Activated CD8-positive, alpha-beta T cell treated with anti-CD3 and anti-CD28 coated beads, Interleukin-2, amount 10 ng/mL, durations not matched to agents 7 days and 5 days (primary cell): ENCODE measurements at places on chromosomes 3 and 15. TPM values are rescaled to one million over a fixed set of nuclear protein-coding genes. Genes with fewer than 3 reads are reported as not detected.
A peak's percentile ranks its signal among the peaks of the same experiment; 100 is the strongest.

Gene GOLGA6L7
- total RNA-seq: not detected

Gene ZNF80
- 0.89 TPM for total RNA-seq

Gene CHRFAM7A
- total RNA-seq: 1.9 TPM

Gene C2CD4A
- not detected for total RNA-seq

Gene GOLGA6B
- total RNA-seq: not detected

Gene GABRR3
- not detected for total RNA-seq

Gene PRTG
- total RNA-seq: not detected

Gene NTRK3
- total RNA-seq: not detected

Gene MAPKBP1
- 30.9 TPM for total RNA-seq

Gene GOLGA6L4
- total RNA-seq: 0.99 TPM

DNA sequence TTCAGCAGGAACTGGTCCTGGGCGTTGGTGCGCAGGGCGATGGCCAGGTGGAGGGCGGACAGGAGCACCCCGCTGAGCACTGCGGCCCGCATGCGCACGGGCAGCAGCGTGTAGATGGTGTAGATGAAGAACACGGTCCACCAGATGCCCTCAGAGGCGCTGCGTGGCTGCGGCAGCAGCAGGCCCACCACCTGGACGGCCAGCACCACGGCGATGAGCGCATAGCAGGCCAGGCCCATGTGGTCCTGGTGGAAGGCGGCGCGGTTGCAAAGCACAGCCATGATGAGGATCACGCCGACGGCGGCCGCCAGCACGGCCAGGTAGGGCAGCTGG, 1.5 kb downstream of the ADCY5 start:
- DNase-seq: no peak

DNA sequence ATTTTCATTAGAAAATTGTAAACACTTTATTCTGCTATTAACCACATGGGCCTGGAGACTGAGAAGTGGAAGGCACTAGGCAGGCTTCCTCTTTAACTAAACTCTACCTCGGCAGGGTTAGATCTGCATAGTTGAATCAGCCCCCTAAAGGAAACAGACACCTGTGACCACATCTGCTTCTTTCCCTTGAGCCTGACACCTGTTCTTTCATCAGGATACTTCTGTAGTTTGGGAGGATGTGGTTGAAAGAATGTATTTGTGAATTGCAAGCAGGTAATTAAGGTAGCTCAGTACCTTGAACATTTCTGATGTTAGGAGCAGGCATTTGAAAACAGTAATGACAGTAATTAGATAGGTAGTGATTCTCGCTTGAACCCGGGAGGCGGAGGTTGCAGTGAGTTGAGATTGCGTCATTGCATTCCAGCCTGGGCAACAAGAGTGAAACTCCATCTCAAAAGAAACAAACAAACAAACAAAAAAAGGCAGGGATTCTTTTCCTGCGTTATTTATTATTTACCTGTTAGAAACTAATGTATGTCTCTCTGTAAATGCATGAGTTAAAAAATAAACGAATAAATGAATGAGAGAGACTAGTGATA, 468.5 kb downstream of the NLGN1 start:
- no peak for DNase-seq

GRCh38 chr3:195134431-195134830, 136.5 kb downstream of the XXYLT1 start:
- DNase-seq: no peak

GRCh38 chr3:72855001-72855400, 6.8 kb upstream of the SHQ1 start:
- DNase-seq: no peak

DNA sequence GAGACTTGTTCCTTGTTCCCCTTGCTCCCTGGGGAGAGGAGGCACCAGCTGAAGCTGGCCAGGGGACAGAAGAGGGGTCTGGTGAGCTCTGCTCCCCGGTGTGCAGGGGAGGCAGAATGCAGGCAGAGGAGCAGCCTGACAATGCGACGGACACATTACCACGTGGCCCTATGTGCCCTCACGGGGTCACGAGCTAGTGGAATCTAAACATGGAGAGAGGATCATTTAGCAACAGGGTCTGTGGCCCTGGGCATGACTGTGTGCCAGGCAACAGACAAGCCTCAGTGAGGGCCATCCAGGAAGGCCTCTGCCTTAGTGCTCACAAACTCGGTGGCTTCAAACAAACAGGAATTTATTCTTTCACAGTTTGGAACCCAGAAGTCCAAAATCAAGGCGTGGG, 8.5 kb upstream of the MUC4 start:
- DNase-seq: no peak

DNA sequence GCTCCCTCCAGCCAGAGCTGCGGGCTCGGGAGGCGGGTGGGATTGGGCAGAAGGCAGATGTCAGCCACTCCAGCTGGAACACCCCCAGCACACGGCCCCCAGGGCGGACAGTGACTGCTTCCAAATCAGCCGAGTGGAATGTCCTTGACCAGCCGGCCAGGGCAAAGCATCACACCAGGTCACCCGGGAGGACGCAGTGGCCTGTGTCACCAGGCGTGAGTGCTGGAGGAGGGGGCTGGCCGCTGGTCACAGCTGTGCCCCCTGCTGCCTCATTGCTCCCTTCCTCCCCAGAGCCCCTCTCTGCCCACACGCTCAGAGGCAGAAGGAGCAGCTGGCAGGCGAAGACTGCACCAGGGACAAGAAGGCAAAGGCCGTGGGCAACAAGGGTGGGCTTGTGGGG, 33.5 kb downstream of the NTRK3 start:
- no peak for DNase-seq

DNA sequence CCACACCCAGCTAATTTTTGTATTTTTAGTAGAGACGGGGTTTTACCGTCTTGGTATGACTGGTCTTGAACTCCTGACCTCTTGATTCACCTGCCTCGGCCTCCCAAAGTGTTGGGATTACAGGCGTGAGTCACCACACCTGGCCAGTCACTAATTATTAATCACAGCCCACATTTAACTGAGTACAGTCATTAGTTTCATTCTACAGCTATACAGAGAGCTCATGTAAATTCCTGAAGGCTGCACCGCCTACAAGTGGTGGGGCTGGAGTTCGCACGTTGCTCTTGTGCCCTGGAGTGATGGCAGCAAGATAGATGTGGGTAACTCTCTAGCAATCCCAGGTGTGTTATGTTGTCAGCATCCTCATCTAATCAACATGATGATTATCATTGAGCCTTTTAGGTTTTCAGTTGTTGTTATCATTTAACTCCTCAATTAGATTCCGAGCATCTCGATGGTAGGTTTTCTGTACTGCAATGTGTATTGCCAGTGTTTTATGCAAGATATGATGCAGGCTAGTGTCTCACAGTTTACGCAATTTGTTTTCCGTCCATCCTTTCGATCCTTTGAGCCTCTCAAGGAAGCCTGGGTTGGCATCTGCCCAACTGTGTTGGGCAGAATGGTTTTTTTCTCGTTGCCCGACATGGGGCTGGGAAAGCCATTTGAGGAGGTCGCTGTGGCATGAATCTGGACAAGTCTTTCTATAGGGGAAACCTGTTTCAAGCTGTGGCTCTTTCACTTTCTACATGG, 216.3 kb downstream of the LPP start:
- DNase-seq: no peak

DNA sequence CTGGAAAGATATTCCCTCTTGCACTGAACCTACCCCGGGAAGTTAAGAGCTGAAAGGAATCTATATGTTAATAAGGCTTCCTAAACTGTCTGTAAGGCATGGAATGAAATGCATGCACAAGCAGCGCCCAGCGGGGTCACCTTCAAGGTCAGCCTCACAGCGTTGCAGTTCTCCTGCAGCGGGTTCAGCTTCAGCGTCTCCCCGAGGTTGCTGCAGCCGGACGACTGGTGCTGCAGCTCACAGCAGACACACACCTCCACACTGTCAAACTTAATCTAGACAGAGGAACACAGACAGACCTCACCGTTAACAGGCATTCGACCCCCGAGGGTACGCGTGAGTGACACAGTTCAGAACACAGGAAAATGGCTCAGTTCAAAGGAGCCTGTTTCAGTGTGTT, 73.3 kb downstream of the NSMCE3 start:
- no peak for DNase-seq

DNA sequence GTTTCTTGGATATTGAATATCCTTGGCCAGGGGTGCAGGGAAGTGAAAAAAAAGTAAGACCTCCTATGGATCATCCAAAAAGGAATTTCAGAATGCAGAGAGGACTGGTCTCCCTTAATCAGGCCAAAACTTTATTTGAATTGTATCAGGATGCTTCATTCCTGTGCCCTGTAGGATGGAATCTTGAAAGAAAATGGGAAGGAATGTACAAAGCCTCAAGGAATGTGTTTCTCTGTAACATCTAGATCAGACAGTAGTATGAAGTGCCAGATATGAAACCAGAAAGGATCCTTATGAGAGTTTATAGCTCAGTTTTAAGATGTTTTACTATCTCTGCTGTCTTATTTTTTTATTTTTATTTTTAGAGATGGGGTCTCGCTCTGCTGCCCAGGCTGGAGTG, 6.5 kb upstream of the GSK3B start:
- no peak for DNase-seq

DNA sequence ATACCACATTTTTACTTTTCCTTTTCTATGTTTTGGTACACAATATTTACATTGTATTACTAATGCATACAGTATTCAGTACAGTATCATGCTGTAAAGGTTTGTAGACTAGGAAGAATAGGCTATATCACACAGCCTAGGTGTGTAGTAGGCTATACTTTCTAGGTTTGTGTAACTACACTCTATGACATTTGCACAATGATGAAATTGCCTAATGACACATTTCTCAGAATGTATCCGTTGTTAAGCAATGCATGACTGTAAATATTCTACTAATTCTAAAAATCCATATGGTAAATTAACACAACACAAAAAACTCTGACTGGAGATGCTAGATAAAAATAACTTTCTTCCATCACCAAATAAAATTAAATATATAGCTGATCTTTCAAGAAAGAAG, 16.2 kb downstream of the NEDD4 start:
- no peak for DNase-seq

DNA sequence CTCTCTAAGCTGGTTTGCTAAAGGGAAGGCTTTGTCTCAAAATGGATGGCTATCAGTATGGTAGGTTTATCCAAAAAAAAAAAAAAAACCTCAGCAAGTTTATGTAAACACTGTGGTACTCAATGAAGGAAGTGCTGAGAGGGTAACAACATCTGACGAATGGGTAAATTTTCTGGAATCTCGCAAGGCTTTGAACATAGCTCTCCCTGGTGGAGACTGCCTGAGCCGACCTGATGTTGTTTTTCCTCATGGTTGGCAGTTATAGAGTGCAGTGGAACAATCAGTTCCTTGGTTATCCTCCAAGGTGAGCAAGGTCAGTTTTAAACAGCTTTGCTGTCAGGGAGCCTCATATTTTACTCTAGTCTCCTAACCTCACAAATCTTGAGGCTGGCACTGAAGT, 94.6 kb downstream of the ZPLD1 start:
- no peak for DNase-seq

- DNase-seq: no peak
Observed at GRCh38 chr3:120425572-120426250, 25.1 kb downstream of the FSTL1 start.

- no peak for DNase-seq
Observed at GRCh38 chr3:153567011-153567410, 405.0 kb downstream of the RAP2B start.

- no peak for DNase-seq
Observed at GRCh38 chr15:53446376-53446775, 313.1 kb downstream of the WDR72 start.

GRCh38 chr3:86180696-86181095, 810.3 kb downstream of the VGLL3 start:
- no peak for DNase-seq

GRCh38 chr3:62723914-62724217, 151.3 kb downstream of the CADPS start:
- no peak for DNase-seq

DNA sequence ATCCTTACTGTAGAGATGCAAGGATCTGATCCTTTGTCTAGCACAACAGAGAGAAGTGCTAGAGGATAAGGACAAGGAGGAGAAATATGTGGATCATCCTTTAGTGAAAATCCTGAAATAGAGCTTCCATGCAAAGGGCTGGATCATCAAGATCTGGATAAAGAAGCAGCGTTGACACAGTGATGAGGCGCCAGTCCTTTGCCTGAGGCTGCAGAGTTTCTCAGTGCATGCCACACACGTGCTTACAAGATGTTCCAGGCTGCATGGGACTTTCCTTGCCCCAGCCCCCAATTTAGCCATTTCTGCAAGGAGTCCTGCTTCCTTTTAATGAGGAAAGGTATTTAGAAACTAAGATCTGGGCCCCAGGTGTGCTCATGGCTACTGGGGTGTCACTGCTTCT, 7.2 kb upstream of the ABTB1 start:
- DNase-seq: no peak

- DNase-seq: no peak
Observed at GRCh38 chr3:30492322-30493192, 113.8 kb upstream of the TGFBR2 start.

DNA sequence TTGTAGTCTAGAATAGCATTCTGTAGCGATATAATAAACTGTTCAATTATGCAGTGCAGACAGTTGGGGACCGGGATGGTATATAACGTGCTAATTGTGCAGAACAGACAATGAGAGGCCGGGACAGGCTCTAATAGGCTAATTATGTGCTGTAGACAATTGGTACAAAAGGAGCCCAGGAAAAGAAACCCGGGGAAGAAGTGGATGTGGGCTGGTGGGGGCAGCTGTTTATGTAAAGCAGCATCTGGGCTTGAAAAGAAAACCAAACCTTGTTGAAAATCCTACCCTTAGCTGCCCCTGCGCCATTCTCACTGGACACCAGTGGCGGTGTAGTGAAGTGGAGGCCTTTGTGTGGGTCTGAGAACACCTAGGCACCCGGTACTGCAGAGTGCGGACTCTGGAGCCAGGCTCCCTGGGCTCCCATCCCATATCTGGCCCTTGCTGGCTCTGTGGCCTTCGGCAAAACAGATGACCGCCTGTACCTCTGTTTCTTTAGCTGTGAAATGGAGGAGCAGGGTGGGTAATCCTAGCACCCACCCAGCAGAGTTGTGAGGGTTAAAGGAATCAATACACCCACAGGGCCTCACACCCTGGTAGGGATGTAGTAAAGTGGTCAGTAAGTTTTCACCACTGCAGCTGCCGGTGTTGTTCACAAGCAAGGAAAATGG, 51.5 kb downstream of the CMTM6 start:
- no peak for DNase-seq

- no peak for DNase-seq
Observed at GRCh38 chr3:190205739-190206138, 85.0 kb upstream of the P3H2 start.

DNA sequence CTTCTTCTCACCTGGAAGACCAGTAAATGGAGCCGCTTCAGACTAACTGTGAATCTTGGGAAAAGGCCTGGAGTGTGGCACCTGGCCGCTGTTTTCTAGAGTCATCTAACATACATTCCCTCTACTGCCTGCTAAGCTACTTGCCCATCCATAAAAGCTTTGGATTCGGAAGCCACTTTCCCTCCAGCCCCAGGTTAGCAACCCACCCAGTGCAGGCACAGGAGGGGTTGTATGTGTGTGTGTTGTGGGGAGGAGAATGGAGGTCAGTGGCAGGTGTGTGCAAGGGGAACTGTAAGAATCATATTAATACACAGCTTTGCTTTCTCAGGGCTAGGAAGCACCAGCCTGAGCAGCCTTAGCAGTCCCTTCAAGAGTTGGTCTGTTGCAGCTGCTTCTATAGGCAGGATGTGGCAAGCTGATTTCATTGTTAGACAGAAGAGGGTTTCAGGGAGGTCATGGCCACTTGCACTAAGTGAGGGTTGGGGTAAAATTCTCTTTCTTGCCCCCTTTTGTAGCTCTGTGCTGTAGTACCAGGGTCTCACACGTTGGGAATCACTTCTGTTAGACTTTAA, 8.9 kb downstream of the NSUN3 start:
- peak; percentile 47 for DNase-seq
